ENCODE measurements at places on chromosomes 6 and 20.
A peak's percentile ranks its signal among the peaks of the same experiment; 100 is the strongest.

GRCh38 chr6:149895833-149896271 is 2.1 kb downstream of the RAET1E start:
- no peak for DNase-seq

GRCh38 chr6:2733324-2733723 is 17.4 kb downstream of the MYLK4 start:
- DNase-seq: no peak

DNA sequence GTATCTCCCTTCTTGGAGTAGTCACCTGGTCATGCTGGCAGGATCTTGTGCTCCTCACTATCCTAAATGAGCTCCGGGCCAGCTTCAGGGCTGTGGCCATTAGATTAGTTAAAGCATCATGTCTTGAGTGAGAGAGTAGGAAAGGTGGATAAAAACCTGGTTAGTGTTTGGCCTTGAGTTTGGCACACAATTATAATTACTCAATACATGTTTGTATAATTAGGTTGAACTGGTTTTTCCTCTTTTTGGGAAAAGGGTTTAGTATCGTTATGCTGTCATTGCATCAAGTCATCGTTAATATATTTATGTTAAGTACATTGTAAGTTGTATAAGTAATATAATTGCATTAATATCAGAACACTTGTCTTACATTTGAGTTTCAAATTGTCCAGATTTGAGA is 126.3 kb downstream of the CDKAL1 start:
- no peak for DNase-seq

DNA sequence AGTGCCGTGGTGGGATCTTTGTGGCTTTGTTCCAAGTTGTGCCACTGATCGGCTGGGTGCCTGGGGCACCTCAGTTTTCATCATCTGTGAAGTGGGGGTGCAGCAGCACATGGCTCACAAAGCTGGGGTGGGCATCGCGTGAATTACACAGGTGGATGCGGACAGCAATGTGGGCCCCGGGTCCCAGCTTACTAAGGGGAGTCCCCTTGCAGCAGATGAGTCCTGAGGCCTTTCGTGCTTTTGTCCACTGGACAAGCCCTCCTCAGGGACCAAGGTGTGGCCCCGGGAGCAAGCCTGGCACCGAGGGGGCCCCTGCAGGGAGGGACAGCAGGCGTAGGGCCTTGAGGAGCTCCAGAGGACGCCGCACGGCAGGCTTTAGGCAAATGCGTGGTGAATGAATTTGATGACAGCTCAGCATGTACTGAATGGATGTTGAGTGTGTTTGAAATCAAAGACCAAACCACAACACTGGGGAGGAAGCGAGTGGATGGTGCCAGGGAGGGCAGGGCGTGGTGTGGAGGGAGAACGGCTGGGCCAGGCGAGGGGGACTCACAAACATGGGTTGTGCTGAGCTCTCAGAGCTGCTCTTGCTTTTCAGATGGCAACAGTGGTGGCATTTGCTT is 53.2 kb downstream of the IRF4 start:
- DNase-seq: peak; percentile 52

DNA sequence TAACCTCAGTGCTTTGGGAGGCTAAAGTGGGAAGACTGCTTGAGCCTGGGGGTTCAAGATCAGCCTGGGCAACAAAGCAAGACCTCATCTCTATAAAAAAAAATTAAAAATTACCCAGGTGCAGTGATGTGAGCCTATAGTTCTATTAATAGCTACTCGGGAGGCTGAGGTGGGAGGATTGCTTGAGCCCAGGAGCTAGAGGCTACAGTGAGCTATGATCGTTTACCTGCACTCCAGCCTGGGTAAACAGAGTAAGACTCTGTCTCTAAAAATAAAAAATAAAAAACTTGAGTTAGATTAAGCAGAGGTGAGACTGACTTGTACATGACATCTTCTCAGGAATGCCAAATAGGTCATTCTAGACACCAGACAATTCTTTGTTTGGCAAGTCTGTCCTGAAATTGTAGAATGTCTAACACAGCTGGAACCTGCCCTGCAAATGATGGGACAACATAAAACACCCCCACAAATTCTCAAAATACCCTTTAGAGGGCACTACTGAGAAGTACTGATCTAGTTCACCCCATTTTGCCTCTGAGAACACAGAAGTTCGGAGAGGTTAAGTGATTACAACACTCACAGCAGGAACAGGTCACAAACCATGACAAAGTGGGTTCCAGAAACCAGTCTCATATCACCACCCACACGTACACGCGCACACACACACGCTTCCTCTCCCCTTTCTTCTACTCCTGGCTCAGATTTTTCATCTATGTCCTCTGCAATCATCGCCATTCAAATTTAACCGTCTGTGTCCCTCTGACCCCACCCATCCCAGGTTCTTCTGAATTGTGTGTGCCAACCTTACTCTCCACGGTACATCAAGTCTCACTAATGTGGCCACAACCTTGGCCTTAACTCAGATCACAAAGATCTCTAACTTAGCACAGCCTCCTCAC is 38.3 kb downstream of the ARHGAP18 start:
- peak; percentile 71 for DNase-seq

- no peak for DNase-seq
Measured at GRCh38 chr20:39876976-39877635, 811.9 kb downstream of the MAFB start.

DNA sequence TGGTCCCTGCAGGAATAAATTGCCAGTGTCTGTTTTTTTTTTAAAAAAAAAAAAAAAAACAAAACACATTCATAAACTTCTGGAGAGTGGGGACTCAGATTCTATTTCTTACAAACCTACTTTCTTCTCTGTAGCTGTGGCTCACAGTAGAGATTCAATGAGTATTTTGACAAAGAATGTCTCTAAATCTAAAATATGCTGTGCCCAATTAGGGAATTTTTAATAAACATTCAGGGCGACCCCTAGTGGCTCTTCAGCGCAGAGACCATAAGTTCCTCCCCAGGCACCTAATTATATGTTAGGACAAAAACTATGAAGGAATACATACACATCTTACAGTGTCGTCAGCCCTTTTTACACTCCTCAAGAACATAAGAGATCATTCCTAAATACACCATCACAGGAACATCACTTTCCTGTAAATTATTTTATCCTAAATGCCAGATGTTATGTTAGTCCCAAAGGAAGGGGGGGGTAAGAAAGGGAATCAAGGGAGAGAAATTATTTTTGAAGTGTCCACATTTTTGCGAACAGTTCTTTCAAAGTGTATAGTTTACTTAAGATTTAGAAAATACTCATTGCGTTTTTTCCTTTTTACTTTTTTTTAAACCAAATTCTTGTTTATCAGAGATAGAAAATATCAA is 21.8 kb upstream of the NAA20 start:
- no peak for DNase-seq

DNA sequence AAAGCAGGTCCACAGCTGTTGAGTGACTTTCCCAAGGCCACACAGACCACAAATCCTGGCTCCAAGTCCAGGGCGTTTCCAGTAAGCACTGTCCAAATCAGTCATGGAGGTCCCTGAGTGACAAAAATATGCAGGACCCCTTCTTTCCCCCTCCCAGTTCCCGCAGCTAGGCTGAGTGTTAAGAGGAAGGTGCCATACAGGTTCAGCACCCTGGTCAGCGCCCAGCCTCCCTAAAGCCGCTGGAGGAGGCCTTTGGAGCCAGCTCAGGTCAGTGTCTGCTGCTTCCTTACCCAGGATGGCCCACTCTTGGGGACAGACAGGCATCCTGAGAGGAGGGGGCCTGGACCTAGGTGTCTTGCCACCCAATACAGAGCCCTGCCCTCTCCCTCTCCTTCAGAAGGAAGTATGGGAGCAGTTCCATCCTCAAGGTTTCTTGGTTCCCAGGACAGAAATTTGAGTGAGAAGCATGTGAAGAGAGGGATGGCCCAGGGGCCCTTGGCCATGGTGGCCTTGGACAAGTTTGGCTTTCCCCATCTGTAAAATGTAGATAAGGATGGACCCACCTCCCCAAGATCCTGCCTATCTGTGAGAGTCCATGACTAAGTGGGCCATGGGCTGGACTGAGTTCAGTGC is 13.2 kb downstream of the TMEM74B start:
- no peak for DNase-seq

GRCh38 chr6:32298632-32299336 is 72.9 kb downstream of the TSBP1 start:
- no peak for DNase-seq

GRCh38 chr20:62370115-62370806 is 3.1 kb upstream of the LAMA5 start:
- DNase-seq: peak; percentile 26

DNA sequence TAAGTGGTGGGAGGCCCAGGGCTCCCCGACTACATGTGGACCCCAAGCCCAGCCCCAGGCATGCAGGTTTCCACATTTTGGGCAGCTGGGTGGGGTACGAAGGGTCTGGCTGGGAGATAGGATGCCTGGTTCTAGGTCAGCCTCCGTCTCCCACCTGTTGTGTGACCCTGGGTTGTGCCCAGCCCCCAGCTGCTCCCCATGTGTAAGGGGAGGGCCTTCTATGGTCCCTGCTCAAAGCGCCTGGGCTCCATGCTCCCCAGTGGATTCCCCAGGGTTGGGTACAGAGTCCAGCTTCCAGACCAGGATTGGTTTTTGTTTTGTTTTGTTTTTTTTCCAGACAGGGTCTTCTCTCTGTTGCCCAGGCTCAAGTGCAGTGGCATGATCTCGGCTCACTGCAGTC is 1.1 kb upstream of the VWA7 start:
- DNase-seq: no peak

GRCh38 chr6:134908906-134909516 is 40.9 kb downstream of the ALDH8A1 start:
- DNase-seq: no peak

DNA sequence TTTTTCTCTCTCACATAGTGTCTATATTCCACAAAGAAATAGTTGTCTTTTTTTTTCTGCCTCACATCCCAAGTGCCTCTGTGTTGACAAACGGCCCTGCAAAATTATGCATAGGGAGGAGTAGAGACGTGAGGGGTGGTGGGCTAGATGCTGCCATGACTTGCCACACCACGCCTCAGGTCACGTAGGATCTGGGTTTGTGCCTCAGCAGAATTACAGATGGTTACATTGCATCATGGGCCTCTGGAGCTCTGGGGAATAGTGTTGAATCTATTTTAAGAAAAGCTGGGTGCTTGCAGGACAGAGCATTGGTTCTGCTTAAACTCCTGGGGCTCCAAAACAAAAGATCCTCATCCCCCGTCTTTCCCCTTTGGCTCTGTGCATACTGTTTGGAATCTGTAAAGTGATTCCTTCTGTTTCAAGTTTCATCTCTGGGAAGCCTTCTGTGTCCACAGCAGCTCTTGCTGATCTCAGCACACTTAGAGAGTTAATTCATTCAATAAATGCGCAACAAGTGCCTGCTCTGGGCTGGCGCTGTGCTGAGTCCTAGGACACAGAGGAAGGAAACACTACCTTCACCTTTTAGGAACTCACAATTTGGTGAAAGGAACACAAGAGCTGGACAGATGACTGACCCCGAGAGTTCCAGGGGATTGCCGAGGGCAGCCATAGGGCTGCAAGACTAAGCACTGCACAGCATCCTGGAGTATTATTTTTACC is 2.4 kb downstream of the FANCE start:
- DNase-seq: no peak

- DNase-seq: no peak
Measured at GRCh38 chr6:148303616-148304015, 39.0 kb upstream of the SASH1 start.

- no peak for DNase-seq
Measured at GRCh38 chr6:131510094-131510493, 62.9 kb upstream of the ARG1 start.

- no peak for DNase-seq
Measured at GRCh38 chr6:142929751-142930358, 15.1 kb downstream of the HIVEP2 start.

GRCh38 chr6:95572098-95572497 is 5.2 kb upstream of the MANEA start:
- DNase-seq: no peak

DNA sequence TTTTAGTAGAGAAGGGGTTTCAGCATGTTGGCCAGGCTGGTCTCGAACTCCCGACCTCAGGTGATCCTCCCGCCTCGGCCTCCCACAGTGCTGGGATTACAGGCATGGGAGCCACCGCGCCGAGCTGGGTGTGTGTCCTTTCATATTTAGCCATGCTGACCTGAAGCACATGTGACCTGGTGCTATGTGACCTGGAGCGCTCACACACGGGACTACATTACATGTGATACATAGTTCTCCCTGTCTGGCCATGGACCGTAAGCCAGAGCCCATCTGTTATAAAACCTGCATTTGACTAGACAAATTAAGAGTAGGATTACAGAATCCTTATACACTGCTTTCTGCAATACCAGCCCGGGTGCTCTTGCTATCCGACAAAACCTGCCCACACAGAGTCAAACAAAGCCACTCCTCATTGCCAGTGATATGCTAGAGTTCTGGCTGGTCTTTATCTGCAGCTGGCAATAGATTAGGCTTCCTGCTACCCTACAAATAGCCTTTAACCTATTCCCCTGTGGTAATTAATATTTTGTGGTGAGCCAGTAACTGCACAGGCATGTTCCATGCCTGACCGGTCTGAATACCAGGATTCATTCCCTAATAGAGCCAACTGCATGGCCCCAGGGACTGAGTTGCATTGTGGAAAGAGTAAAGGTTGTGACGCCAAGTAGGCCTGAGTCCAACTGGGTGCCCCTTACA is 26.3 kb upstream of the FAM50B start:
- no peak for DNase-seq

DNA sequence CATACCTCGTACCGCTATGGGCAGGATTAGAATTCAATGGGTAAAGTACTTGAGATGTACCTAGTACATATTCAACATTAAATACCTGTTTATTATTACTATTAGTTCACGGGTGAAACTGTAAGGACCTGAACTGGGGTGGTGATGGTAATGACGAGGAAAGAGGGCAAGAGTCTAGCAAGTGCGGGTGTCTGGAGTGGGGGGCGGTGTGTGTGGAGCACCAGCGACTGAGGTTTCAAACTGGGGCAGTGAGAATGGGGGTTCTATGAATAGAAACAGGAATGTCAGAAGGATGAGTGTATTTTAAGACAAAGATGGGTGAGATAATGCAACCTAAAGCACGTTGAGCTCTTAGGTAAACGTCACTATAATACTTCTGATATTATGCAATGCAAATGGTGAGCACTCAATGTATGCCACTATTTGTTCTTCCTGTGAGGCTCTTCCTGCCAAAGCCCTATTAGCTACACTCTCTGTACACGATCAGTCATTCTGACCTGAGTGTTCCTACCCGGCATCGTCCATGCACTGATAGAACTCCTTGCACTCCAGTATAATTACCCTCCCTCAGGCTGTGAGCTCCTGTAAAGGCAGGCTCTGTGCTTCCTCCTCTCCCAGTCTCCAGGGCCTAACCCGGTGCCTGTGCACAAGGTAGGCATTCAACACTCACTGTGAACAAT is 55.0 kb downstream of the ALDH5A1 start:
- no peak for DNase-seq

Data from stimulated activated CD4-positive, alpha-beta T cell treated with anti-CD3 and anti-CD28 coated beads, Interleukin-2, amount 100 ng/mL, for 4 hours (primary cell).